Activated T-helper 9 cell treated with anti-CD3 and anti-CD28 coated beads, Interleukin-2, amount 50 U/mL, for 16 hours (primary cell): ENCODE measurements at places on chromosomes 4 and X.

- no peak for DNase-seq
These were observed 60.6 kb downstream of the SMARCA1 start for GRCh38 chrX:129462707-129463106.

DNA sequence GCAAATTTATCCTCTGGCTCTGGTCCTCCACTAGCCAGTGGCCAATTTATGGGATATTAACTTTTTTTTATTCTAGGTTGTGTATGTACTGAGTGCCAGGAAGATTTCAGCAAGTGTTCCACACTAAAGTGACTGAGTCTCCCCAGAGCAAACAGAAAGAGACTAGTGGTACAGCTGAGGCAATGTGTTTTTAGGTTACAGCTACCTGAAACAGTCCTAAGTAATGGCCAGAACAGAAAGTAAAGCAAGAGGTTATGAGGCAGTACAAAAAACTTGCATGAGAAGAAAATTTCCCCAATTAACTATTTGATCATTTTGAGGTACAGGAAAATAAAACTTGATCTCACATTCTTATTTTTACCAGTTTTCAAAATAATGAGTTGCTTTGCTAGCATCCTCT, 31.2 kb downstream of the PRDM8 start:
- DNase-seq: no peak

GRCh38 chrX:66698273-66699204, 59.7 kb upstream of the EDA2R start:
- DNase-seq: no peak

DNA sequence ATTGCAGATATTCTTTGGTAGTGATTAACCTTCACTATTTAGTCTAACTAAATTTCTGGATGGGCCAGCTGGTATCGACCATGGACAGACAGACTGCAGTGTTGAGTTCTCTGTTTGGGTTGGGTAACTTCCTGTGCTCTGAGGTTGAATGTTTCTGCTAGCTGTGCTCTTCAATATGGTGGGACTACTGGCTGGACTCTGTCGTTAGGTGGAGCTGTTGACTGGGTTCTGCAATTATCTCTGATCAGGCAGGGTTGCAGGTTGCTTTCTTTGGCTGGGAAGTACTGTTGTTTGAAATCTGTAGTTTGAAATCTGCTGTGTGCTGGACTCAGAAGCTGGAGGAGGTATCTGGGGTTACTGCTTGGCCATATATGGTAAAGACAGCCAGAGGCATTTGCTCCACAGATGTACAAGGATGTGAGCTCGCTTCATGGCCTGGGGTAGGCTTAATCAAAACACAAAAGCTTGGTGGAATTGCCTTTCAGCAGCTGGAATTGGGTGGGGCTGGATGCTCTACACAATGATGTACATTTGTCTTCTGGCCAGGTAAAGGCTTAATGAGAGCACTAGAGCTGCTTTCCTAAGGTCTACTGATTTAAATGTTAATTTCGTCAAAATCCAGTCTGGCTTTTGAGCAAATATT, 1472.0 kb downstream of the FAM133A start:
- DNase-seq: no peak

- no peak for DNase-seq
These were observed 609.2 kb downstream of the SPOCK3 start for GRCh38 chr4:166625018-166625637.
